Heart left ventricle (tissue), 16 donors: ENCODE measurements at places on chromosomes 4 and X. TPM values are rescaled to one million over a fixed set of nuclear protein-coding genes. Genes with fewer than 3 reads are reported as not detected.

IRS4 gene
- not detected for total RNA-seq

UCP1 gene
- total RNA-seq: not detected

DNA sequence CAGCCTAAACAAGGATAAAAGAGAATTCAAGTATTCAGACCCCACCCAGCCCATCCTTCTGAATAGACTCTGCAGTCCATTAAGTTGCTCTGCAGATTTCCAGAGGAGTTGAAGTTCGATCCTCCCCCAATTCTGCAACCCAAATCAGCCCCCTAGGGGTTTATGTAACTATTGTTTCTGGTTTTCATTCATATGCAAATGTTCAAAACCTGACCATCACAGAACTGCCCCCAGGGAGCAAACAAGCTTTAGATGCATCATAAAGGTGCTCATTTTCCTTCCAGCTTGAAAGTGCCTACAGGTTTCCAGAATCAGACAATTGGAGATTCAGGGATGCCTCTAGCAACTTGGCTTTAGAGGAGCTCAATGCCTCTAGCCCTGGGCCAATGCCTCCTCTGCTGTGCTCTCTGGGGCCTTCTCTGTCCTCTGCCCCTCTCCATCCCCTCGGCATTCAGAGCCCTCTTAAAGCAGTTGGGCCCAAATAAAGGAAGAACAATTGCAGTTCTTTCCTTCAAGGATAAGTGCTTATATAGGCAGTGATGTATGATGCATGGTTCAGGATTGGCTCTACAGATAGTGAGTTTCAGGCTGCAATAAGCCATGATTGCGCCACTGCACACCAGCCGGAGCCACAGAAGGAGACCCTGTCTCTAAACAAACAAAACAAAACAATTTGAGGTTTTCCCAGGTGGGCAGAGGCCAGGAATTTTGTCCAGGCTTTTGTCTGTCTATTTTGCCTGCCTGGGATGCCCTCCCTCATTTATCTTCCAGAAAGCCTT, 23.5 kb upstream of the SPINK2 start:
- DNase-seq: no peak

DNA sequence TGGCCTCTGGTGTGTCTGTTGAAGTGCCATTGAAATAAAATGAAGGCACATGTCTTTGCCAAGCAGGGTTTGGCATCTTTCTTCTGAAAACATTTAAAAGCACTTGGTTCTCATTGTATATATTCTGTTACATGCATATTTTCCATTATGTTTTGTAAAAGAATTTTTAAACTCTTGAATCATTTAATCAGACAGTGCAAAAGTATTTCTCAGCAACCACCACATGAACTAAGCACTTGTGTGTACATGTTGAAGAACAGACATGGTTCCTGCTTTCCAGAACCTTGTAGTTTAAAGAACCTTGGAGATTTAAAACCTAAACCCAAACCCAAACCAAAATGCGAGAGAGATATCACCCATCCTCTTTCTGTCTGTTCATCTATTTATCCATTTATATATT, 220.3 kb upstream of the GIMD1 start:
- DNase-seq: no peak

- no peak for DNase-seq
Observed at GRCh38 chr4:182770996-182771514, 146.1 kb downstream of the DCTD start.

DNA sequence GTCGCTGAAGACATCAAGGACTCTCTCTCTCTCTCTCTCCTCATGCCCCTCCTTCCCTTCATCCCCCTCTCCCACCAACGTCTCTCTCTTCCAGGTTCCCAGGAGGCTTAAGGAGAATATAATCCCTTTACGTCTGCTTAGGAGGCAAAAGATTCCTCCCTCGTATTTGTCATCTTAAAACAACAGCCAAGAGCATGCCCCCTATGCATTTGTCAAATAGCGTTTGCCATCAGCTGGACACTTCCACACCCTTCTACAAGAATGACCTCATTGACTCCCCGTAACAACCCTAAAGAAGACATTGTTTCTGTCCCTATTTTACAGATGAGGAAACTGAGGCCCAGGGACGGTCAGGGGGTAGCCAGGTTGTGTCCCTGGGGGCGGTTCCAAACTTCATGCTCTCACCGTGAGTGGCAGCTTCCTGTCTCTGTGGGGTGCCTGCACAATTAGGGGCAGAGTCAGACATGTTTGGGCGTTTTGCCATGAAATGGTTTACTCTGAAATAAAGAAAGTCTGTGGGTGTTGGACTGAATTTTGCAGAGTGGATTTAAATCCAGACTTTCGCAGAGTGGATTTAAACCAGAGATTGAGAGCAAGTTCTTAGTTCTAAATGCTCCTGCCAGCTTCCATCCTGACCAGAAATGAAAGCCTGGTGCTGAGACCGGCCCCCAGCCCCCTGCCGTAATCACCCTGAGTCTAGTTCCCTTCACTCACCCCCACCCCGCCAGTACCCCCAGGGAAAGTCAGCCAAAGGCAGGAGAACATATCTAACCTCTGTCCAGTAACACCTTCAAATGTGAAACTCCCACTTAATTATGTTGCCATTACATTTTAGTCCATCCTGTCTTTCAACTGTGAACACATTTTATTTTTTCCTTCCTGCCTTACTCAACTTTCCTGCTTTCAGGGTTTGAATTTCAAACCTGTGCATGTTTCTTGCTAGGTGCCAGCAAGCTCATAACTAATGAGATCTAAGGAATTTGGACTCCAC, 44.3 kb upstream of the TBL1X start:
- DNase-seq: no peak
